ENCODE measurements at places on chromosomes 5 and 9. TPM values are rescaled to one million over a fixed set of nuclear protein-coding genes. Genes with fewer than 3 reads are reported as not detected.

The EIF4E1B gene
- not detected for total RNA-seq

DNA sequence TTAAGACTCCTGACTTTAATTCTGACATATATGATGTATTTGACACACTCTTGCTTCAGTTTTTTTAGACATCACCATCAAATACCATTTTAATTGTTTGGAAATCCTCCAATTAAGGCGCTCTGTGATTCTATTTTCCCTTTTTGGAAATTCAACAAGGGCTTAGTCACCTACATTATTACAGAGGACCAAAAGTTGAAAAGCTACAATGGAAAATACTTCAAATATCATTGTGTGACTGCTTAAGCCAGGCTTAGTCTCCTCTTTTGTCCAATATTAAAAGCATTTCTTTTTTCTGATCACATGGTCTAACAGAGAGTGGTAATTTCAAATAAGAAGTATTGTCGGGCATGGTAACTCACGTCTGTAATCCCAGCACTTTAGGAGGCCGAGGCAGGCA is 160.3 kb downstream of the CEMIP2 start:
- no peak for DNase-seq

- no peak for DNase-seq
Observed at GRCh38 chr5:88677943-88678769, 204.8 kb downstream of the MEF2C start.

DNA sequence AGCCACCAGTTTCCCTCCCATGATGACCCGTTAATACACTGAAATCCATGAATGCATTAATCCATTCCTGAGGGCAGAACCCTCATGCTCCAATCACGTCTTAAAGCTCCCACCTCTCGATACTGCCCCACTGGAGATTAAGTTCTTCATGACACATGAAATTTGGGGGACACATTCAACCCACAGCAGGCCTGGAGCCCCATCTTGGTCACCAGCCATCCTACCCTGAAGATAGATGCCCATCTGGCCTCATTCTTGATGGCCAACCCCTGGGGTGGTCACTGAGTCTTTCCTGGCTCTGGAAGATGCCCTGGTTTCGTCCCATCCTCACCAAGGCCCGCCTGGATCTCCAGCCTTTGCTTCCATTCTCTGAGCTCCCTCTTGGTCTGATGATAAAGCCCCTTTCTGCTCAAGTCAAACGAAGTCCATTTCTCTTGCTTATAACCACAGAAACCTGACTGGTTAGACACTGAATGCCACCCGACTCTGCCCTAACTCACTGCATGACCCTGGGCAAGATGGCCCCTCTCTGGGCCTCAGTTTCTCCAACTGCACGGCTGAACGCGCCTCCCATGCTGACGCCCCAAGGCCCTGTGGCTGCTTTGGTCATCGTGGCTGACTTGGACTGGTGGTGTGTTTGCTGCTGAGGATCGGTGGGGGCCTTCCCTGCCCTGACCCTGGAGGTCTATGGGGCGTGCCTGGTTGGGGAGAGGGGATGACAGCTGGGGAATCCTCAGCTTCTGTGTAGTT is 138.4 kb upstream of the IER5L start:
- DNase-seq, result no peak

DNA sequence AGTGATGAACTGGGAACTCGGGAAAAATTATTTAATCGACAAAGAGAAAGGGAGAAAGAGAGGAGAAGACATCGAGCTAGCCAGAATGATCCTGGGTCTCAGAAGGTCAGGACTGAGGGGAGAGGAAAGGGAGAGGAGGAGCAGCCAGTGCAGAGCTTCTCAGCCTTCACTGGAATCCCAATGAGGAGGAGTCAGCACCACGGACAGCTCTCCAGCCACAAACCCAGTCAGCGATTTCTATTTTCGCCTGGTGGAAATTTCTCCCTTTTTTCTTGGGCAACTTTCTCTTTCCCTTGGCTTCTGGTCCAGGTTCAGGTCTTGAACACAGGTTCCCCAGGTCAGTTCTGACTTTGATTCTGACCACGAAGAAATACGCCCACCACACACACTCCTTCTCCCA is 1.6 kb upstream of the BRINP1 start:
- peak; percentile 1 for DNase-seq

DNA sequence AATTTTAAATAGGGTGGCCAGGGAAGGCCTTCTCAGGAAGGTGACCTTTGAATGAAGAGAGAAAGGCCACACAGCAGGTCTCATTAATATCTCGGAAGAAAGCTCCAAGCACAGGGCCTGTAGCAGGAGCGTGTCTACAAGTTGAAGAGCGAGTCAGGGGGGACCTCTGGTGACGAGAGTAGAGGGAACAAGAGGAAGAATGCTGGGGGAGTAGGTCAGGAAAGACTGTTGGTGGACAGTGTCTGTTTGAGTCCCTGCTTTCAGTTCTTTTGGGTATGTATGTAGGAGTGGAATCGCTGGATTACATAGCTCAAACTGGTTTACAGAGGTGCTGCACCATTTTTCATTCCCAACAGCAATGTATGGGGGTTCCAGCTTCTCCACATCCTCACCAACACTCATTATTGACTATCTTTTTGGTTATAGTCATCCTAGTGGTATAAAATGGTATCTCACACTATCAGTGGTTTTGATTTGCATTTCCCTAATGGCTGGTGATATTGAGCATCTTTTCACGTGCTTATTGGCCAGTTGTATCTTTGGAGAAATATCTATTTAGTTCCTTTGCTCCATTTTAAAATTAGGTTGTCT is 55.8 kb downstream of the NUP214 start:
- peak; percentile 11 for DNase-seq

DNA sequence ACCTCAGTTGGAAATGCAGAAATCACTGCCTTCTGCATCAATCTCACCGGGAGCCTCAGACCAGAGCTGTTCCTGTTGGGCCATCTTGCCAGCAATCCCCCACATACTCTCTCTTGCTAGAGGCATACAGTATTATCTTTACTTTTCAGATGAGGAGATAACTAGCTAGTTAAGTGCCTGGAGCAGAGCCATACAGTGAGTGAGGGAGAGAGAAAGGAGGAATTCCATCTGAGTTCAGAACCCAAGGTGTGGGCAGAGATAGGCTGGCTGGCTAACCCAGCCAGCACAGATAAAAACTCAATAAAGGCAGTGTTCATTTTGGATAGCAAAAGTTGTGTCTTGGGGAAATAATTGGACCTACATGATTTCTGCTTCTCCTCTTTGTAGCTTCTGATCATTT is 268.0 kb upstream of the KIF2A start:
- DNase-seq, result no peak

DNA sequence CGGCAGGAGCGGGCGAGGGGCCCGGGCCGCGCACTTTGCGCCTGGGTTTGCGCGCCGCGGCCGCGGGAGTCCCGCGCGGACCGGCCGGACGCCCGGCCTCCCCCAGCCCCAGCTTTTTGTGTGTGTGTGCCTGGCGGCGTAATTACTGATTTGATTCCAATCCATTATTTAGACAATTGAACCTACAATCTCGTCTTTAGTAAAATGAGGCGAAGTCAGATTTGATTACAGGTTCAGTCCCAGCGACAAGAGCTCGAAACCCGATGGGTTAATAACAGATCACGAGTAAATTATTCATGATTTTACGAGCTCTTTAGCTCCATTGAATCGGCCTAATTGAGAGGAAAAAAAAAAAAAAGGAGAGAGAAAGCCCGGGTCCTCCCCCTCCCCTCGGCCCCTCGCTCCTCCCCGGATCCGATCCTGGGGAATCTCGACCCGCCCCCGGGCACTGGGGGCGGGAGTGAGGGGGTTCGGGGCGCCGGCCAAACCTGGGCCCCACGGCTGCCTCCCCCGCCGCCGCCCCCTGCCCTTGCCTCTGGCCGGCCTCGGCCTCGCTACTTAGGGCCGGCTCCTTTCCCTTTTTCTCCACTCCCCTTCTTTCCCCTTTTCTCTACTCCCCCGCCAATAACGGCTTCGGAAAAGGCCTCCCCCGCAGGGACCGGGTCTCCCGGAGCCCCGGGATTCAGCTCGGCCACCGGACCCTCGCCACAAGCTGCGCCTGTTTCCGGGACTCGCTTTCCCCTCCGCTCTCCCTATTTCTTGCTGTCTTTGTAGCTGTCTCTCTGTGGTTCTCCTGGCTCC is 6.6 kb downstream of the LHX2 start:
- DNase-seq, result no peak
